ENCODE measurements at places on chromosomes 4 and X.

DNA sequence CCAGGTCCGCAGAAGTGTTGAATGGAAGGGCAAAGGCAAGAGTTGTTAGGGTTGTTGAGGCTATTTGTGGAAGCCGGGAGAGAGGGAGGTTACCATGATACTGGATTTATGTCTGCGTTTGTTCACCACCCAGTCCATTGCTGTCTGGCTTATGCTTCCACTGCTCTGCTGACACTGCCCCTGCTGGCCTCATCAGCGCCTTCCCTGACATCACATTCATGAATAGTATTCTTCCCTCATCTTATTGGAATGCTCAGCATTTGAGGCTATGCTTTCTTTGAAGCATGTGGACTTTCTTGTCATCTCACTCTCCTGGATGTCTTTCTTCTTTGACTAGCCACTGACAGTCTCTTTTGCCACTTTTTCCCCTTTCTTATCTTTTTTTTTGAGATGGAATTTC, 10.3 kb downstream of the GNL3L start:
- no peak for DNase-seq

- DNase-seq: no peak
Measured at GRCh38 chr4:77849278-77849965, 13.2 kb upstream of the MRPL1 start.

DNA sequence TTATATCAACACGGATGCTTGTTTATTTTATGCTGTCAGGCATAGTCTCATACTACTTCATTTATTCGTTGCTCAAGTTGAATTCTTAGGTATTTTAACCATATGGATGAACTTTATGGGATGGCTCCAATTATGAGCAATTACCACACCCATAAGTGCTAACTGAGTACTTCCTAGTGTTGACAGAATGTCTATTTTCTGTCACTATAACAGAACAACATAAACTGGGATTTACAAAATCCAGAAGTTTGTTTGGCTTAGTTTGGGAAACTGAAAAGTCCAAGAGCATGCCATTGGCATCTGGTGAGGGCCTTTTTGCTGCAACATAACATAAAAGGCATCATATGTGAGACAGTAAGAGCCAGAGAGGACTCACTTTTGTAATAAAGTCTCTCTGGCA, 21.0 kb downstream of the SULT1E1 start:
- DNase-seq: no peak

GRCh38 chr4:40418430-40419230, 83.5 kb downstream of the CHRNA9 start:
- DNase-seq: no peak

DNA sequence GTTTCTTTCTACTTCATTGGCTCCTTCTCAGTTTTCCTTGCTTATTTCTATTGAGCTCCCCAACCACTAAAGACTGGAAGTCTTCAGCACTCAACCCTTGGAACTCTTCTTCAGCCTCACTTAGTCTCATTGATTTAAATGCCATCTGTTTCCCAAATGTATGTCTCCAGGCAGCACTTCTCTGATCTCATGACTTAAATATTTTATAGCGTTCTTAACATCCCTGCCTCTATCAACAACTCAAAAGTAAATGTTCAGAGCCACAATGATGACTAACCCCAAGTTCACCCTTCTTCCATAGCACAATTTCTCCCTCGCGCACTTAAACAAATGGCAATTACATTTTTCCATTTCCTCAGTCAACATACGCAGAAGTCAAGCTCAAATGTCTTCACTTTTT, 1393.3 kb downstream of the ARAP2 start:
- DNase-seq: no peak

- no peak for DNase-seq
Measured at GRCh38 chrX:9312922-9313867, 151.7 kb upstream of the TBL1X start.

- peak; percentile 60 for DNase-seq
Measured at GRCh38 chr4:11529625-11530201, 101.0 kb upstream of the HS3ST1 start.

GRCh38 chr4:76641351-76641750, 206.3 kb downstream of the SHROOM3 start:
- peak; percentile 28 for DNase-seq

- DNase-seq: peak; percentile 57
Measured at GRCh38 chr4:1693131-1693896, 9.2 kb upstream of the FAM53A start.

DNA sequence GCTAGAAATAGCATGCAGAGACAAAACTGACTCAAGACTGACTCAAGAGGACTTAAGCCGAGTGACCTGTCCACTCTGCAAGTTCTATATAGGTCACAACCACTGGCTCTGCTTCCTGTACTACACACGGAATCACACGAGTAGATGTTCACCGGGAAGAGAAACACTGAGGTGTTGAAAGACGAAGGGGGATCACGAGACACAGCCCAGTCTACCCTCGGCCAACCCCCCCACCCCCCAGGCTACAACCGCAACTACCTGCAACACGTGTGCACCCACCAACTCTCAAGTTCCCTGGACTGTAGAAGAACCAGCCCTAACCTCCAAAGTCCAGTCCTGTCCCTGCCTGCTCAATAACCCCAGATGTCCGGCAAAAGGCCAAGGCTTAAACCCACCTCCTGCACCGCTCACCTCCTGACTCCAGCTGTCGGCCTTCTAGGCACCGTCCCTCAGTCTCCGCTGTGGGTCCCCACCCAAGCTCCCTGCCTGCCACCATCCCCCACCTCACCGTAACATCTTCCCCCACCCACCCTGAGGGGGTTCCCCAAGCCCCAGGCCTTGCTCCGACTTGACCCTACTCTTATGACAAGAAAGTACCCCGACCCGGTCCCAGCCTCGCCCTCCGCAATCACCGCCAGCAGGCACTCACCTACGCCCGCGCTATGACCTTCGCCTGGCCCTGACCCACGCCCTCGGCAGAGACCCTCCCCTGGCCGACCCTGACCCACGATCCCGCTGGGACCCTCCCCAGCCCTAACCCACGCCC, 739 bp downstream of the GAK start:
- DNase-seq: no peak

DNA sequence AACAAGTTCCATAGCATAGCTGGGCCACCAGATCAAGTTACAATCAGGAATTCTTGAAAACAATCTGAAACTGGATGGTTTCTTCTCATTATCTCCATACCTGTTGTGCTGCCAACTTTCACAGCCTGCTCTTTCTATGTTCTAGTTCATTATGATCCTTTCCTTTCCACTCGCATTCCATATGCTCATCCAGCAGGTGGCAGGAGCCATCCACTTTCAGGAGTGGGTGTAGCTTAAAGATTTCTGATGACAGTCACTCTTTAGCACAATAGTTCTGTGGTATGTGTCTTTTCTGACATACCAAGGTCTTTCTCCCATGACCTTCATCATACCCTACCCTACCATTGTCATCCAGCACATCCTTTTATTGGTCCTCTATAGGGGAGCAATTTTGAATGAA, 46.4 kb downstream of the PAGE2 start:
- DNase-seq: no peak

DNA sequence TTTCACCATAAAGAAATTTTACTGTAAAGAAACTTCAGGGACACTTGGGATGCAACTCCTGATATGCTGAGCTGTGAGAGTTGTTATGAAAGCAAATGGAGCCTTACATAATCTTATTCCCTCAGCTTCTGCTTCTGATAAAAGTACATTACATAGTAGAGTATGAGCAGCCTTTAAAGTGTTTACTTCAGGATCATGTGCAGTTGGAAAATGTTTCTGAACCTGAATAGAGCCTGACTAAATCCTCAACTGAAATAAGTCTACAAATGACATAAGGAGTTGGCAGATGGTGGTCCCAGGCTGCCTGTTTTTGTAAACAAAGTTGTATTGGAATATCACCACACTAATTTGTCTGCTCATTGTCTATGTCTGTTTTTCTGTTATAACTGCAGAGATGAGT, 19.3 kb downstream of the RASSF6 start:
- no peak for DNase-seq

GRCh38 chr4:87073199-87074120, 138.6 kb downstream of the AFF1 start:
- peak; percentile 8 for DNase-seq

DNA sequence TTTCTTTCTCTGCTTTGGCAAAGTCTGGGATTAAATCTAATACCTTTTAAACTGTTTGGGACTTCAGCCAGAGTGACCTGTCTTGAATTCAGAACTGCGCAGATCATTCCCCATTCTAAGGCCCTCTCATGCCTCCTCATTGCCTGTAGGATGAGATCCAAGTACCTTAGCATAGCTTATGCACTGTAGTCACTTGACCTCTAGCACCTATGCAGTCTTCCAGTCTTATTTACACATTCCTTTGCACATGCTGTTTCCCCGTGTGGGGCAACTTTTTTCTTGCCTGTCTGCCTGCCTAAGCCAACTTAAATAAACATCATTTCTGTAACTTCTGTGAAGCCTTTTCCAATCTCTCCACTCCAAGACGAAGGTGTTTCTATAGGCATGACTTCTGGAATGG, 68.4 kb downstream of the AR start:
- no peak for DNase-seq

DNA sequence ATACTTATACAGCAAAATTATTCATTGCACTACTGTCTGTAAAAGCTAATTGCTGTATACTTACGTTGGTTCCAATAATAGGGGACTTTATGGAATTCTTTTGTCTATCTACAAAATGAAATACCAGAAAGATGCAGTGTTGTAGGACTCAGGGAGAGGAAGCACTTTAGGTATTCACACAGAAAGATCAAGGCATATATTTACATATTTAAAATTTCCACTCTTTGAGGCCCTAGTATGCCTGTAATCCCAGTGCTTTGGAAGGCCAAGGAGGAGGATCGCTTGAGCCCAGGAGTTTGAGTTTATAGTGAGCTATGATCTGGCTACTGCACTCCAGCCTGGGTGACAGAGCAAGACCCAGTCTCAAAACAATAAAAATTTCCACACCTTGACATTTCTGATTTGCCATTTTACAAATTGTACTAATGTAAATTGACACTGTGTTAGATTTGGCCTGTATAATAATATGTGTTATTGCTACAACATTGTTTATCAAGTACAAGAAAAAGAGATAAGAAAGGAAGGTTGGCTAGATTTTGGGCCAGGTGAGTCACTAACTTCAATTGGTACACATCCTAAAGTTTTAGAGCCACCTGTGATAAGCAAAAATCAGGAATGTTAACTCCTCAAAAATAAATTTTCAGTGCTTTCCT, 35.1 kb downstream of the ADGRA3 start:
- no peak for DNase-seq

All from NCI-H774 (cell line).